Skin of body (tissue), 3 donors: ENCODE measurements at places on chromosomes 7 and 10. TPM values are rescaled to one million over a fixed set of nuclear protein-coding genes. Genes with fewer than 3 reads are reported as not detected.

Gene PPP1R3A
- total RNA-seq: 14.4 TPM

Gene RADIL
- 2.2 TPM for total RNA-seq

Gene TFPI2
- total RNA-seq: 0.89 TPM

Gene NUTM2A
- 0.59 TPM for total RNA-seq

- peak; percentile 27 for DNase-seq
Measured at GRCh38 chr10:14371581-14371980, 40.9 kb upstream of the FRMD4A start.

DNA sequence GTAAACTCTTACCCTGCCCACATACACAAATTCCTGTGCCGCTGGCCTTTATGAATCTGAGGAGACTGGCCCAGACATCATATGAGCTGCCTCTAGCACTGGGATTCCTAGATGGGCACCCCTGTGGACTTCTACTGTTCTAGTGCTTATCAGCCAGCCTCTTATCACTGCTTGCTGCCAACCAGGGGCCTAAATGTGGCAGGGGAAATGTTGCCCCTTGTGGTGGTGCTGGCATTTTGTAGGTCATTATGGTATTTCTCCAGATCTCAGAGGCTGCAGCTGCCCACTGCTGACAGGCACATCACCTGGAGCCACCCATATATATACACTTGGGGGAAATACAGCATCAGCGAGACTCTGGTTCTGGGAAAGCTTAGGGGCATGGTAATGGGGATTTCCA, 5.4 kb downstream of the SFR1 start:
- DNase-seq: no peak

DNA sequence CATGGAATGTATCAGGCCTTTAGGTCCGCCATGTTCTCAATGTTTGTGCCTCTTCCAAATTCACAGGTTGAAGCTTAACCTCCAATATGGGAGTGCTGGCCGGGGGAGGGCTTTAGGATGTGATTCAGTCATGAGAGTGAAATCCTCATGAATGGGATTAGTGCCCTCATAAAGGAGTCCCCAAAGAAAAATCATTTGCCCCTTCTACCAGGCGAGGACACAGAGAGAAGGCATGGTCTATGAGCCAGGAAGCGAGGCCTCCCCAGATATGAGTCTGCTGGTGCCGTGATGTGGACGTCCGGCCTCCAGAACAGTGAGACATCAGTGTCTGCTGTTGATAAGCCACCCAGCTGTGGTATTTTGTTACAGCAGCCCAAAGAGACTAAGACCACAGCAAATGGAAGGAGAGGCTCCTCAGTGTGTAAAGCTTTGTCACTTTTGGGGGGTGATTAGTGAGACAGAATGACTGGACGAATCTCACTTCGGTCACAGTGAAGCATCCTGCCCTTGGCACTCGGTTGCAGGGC, 231.3 kb upstream of the KLF6 start:
- DNase-seq: no peak

DNA sequence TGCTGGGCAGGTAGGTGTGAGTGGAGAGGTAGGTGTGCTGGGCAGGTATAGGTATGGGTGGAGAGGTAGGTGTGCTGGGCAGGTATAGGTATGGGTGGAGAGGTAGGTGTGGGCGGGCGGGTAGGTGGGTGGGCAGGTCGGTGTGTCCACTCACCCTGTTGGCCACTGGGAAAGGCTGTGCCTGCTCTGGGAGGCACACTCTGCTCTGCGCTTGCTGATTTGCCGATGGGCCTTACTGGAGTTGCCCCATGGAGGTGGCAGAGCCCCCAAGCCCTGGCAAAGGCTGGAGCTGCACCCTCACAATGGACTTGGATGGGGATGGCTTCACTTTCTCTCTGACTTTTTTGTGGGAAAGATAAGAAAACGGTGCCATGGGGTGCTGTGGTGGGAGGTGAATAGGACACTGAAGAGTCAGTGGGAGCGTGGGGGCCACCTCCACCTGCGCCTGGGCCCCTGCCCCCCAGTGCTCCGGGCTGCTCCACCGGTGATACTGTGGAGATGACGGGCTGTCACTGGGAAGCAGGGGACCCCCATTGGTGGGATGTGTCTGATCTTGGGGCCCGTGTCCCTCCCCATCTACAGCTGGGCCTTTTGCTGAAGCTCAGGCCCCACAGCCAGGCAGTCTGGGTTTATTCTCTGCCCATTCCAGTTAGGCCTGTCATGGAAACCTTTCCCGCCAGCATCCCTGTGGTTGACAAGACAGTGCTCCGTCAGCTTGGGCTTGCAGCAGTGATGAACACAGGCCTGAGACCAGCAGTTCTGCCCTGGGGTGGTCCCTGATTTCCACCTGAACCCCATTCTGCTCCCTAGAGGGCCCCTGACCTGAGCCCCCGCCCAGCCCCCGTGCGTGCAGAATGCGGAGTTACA, 75.0 kb downstream of the NKX6-2 start:
- no peak for DNase-seq

GRCh38 chr7:110534241-110534931, 556.5 kb upstream of the LRRN3 start:
- no peak for DNase-seq

DNA sequence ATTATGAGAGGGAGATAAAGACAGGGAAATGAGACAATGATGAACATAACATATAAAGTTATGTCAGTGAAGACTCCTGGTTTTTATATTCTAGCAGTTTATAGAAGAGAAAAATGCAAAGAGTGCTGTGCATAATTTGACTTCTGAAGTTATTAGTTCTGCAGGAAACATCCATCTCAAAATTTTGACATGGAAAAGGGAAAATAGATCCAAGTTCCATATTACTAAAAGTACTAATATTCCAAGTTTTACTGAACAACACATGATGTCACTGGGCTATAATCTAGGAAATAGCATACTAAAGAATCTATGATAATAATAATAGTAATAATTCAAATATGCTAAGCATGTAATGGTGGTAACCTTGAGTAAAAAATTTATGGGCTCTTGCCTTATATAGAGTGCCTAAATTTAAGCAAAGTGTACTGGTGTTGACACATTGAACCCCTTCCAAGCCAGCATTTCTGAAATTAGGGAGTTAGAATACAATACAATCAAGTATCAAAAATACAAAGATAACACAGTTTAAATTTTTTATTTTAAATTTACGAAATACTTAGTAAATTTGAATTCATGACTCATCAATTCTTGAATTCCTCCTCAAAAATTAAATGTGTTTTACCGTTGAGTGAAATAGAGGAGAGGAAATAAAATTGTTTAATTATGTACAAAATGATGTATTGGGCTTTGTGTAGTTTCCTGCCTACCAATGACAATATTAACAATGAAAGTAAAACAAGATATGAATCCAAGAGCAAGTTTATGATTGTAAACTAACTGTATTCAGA, 102.8 kb upstream of the KCND2 start:
- no peak for DNase-seq

DNA sequence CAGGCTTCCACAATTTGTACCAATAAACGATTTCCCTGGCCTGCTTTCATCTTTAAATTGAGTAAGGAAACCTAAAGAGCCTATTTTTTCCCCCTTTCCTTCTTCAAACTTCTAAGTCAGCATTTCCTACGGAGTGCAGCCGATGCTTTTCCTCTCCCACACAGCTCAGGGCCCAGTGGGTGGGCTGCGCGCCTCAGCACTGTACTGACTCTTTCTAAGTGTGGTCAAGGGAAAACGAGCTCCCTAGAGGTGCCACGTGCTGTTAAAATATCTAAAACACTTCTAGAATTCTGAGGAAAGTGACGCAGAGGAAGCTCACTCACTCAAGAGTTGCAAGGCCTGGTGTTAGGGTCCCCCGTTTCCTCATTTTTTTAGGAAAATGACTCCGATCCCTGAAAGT, 29.0 kb downstream of the STEAP1B start:
- no peak for DNase-seq

- no peak for DNase-seq
Measured at GRCh38 chr7:55081068-55081467, 62.3 kb downstream of the EGFR start.

- no peak for DNase-seq
Measured at GRCh38 chr7:89085580-89085979, 290.0 kb upstream of the TEX47 start.

- DNase-seq: no peak
Measured at GRCh38 chr7:1964913-1965578, 267.7 kb downstream of the MAD1L1 start.

GRCh38 chr10:115844591-115844990, 428.4 kb downstream of the GFRA1 start:
- DNase-seq: peak; percentile 81

GRCh38 chr7:30117896-30118295, 16.9 kb upstream of the MTURN start:
- no peak for DNase-seq

DNA sequence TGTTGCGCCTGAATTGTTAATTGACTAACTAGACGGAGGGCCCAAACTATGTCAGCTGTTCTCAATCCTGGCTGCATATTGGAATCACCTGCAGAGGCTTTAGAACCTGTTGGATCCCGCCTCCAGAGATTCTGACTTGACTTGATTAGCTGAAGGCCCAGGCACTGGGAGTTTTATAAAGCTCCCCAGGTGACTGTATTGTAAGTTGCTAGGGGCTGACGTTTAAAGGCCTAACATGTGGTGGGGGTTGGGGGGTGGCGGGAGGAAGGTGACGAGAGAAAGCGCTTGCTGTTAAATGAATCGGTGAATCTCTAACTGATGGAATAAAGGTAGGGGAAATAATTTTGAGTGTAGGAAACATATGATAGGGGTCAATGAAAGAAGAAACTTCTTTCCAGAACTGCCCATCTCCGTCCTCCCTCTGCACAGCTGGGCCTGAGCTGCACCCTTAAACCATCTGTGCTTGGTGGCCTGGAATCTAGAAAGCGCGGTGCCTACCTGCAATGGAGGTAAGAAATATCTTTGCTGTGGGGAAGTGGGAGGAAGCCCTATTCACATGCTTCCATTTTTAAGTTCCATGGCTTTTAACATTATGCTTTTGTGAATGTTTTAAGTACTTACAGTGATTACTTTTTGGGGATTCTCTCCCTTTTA, 225.0 kb upstream of the FAM3C start:
- DNase-seq: no peak

GRCh38 chr10:100894589-100895294, 18.0 kb upstream of the SLF2 start:
- no peak for DNase-seq

DNA sequence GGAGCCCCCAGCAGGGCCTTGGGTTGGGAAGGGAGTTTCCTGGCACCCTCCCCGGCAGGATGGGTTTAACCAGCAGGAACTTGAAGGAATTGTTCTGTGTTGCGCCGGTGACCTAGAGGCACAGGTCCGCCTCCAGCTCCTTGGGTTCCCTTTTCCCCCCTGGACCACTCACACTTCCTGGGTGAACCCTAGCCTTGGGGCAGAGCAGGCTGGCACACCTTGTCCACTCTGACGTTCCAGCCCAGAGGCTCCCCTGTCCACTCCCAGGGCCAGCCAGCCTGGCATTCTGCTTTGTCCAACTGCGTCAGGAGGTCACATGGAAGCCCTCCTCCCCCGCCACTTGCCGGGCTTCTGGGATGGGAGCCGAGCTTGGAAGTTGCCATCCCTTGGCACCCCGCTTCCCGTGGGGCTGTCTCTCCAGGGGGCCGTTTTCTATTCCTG, 25.8 kb downstream of the TMEM120A start:
- no peak for DNase-seq

DNA sequence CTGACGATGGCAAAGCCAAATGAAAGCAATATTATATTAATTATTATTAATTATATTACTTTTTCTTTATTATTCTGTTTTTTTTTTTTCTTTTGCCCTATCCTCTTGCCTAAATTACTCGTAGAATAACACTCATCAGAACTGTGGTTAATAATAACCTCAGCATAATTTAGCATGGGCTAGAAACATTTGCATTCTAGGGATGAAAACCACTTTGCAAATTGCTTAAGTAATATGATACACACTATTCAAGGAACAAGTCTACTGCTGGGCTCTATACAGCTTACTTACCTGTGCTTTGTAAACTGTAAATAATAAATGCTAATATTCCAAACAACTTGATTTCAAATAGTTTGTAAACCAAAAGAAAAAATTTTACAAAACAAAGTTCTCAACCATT, 375.8 kb downstream of the HGF start:
- DNase-seq: no peak

DNA sequence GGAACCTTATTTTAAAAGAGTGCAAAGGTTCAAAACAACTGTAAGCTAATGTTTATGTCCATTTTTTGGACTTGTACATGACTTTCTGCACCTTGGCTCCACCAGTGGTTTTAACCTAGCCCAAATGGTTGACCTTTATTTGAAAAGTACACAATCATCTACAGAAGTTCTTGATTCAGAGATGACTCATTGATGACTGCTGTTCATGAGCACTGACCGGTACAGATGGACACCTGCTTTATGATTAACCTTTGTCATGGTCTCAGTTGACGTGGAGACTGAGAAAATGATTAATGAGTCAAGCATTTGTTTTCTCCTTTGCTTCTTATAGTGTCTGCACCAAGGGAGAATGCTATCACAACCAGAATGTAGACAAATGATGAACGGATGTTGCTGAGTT, 55.7 kb upstream of the PTER start:
- DNase-seq: no peak

GRCh38 chr7:44154703-44155102, 13.6 kb upstream of the MYL7 start:
- DNase-seq: no peak

- DNase-seq: no peak
Measured at GRCh38 chr7:108266491-108266890, 136.3 kb upstream of the LAMB4 start.

DNA sequence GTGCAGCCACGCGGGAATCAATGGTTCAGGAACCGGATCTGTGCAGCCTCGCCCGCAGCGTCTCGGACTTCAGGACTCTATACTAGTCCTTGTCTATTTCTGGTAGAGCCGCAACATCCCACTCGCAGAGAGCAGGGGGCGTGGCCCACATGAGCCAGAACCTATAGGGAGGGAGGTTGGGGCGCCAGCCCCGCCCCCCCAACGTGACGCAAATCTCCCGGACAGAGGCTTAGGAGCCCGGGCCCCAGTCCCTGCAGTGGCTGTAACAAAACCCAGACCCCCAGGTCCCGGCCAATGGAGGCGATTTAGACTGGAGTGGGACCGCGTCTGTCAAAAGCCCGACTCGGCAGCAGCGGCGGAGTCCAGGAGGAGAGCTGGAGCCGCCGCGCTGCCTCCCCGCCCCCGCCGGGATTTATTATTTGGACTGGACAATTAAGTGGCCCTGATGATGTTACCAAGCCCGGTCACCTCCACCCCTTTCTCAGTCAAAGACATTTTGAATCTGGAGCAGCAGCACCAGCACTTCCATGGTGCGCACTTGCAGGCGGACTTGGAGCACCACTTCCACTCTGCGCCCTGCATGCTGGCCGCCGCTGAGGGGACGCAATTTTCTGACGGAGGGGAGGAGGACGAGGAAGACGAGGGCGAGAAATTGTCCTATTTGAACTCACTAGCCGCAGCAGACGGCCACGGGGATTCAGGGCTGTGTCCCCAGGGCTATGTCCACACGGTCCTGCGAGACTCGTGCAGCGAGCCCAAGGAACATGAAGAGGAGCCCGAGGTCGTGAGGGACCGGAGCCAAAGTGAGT, at the start of gene NKX2-3:
NKX2-3 (plus strand) TSS at position 256 of the 809 bp plus-strand sequence; CDS start at position 446, 190 bp downstream.
- no peak for DNase-seq
